ENCODE measurements at places on chromosomes 3 and 15.

- DNase-seq = no peak
Observed at GRCh38 chr3:127497676-127498075, 92.9 kb downstream of the TPRA1 start.

DNA sequence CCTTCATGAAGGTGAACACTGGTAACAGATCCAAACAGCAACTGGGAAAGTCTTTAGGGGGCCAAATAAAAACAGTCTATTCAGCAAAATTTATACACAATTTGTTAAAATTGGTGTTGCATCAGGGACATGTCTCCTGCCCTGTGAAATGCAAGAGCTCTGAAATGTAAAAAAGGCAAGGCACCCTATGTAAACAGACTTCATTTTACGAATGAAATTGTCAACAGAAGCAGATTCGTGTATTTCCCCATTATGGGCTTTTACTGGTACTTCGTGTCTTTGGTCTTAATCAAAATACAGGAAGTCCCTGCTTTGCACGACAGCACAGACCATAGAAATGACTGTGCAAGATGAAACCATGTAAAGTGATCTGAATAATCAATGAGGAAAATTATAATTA lies 127.3 kb upstream of the THBS1 start:
- DNase-seq = peak; percentile 75

GRCh38 chr3:147392625-147392946 lies 13.8 kb downstream of the ZIC4 start:
- no peak for DNase-seq

DNA sequence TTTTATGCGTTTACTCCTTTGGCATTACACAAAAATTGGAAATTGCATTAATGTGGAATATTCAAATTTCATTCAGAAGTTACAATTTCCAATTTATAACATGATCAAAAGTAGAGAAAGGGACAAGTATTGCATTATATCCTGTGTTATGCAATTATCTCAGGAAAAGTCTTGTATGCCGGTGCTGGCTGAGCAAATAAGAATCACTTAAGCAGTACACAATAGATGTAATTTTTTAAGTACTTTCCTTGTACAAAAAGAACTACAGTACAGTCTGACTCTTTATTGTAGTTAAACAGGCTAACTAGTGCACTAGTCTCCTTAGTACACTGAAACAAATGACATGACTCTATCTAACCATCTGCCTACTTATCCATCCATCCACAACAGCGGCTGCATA lies 493.2 kb upstream of the KCNMB2 start:
- no peak for DNase-seq

DNA sequence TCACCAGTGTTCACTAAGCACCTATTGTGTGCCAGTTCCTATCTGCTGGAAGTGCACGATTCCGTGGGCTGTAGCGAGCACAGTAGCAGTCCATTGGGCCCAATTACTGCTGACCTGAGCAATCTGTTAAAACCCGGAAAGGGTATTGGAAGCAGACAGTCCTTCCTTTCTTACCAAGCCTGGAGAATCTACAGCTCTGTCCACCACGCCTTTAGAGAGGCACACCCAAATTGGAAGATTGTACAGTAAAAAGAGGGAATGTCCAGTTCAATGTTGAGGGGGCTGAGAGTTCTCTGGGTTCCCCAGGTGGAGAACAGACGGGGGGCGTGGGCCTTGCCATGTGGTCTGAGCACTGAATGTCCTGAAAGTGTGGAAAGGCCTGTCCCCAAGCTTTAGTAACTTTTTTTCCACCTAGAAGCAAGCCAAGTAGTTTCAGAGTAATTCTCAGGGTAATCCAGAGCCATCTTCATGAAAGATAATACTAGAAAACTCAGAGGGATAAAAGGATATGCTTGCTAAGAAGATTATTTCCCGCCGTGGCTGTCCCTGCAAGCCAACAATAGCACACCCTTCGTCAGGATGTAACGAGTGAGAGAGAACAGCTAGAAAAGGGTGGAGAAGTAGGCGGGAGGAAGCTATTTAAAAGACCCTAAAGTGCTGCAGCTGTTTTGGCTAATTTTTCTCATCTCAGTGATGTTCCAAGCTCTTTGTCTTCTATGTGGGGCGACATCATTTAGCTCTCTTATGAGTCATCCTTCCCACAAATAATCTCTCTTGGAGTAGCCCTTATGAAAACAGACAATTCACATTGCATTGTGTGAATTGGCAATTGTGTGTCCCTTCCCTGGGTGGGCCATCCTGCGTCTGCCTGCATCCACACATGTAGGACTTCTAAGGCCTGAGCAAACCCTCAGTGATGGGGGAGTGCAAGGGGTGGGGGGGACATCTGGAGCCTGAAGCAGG lies 181.0 kb downstream of the ATG7 start:
- DNase-seq = no peak

- DNase-seq = no peak
Observed at GRCh38 chr3:61877359-61878138, 316.2 kb downstream of the PTPRG start.

- DNase-seq = no peak
Observed at GRCh38 chr3:72724070-72724469, 124.2 kb downstream of the SHQ1 start.

DNA sequence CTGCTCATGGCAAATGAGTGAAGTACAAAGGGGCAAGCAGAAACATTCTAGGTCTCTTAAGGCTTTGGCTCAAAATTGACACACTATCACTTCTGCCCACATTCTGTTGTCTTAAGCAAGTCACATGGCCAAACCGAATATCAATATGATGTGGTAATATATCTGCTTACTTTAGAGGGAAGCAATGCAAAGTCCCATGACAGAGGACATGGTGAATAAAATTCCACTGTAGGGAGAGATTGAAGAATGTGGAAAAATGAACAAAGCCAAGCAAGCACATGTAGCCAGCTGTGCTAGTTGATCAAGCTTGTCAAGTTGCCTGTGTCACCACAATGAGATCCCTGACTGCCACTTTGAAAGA lies 11.2 kb upstream of the TBC1D5 start:
- DNase-seq = peak; percentile 13

GRCh38 chr3:160464321-160464720 lies 14.7 kb upstream of the TRIM59 start:
- no peak for DNase-seq

DNA sequence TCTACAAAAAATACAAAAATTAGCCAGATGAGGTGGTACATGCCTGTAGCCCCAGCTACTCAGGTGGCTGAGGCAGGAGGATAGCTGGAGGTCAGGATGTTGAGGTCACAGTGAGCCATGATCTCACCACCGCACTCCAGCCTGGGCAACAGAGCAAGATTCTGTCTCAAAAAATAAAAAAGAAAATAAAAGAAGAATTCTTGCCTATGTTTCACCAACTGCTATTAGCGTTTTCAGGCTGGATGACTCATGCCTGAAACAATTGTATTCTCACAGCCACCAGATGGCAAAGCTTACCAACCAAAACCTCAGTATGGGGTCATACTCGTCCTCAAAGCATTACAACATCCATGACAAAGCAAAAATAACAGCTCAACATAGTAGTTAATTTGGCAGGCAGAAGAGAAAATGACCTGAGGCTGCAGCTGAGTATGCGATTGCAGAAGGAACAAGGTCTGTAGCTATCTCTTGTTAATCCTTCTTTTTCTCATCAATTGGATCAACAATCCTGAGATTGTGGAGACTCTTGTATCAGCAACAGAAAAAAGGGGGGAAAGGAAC lies 52.2 kb downstream of the TP53BP1 start:
- peak; percentile 93 for DNase-seq

DNA sequence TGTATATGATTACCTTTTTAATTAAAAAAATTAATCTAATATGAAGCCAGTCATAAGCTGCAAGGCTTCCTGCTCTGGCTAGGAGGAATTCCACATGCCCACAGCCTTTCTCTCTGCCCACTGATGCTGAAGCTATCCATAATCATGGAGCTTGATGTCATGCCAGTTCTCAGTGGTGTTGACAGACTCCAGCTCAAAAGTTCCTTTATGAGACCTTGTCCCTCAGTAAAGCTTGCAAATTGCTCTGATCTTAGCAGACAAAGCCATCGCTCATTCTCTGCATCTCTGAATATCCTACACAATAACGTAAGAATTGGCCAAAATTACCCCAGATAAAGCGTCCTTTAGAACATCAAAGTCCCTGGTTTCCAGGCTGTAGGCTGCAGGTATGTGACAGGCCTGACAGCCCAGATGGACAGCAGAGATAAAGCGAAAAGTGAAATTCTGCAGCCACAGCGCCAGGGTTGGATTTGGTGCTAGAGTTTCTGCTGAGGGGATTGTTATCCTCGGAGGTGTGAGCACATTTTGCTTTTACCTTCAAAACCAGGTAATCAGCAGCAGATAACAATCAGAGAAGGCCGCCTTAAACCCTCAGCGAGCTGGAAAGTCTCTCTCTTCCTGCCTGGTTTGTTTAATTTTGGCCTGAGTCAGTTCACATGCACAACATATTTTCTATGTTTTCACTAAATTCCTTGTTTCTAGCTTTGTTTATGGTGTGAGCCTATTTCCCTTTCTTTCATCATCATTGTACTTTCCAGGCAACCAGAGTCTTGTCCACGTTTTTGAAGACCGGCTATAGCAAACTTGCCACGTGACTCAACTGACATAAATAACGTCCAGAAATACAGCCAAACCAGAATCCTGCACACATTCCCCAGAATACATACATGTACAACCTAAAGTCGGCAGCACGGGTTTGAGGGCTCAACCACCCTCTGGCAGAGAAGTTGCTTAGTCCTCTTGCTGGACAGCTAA lies 36.6 kb upstream of the ALDH1A3 start:
- DNase-seq = no peak

GRCh38 chr3:4416961-4417360 lies 50.1 kb downstream of the SUMF1 start:
- DNase-seq = peak; percentile 47

DNA sequence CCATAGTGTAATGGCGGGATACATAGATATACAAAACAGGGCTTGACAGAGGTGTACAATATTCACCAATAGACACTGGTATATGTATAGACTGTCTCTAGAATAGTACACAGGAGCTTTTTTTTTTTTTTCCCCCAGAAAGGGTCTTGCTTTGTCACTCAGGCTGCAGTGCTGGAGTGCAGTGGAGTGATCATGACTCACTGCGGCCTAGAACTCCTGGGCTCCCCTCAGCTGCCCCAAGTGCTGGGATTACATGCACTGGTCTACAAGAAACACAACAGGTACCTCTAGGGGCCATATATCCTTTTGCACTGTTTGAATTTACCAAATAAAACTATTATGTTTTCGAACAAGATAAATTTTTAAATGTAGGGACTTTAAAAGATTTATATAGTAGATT lies 12.3 kb downstream of the RHOA start:
- DNase-seq = no peak

Data from suppressor macrophage (primary cell).